ENCODE measurements at places on chromosomes 6 and 20. TPM values are rescaled to one million over a fixed set of nuclear protein-coding genes. Genes with fewer than 3 reads are reported as not detected.

Gene CYP24A1
- not detected for polyA plus RNA-seq

Gene DNPH1
- 120 TPM for polyA plus RNA-seq

Gene ARHGAP40
- polyA plus RNA-seq: 0.10 TPM

Gene CTSZ
- polyA plus RNA-seq: 387 TPM

Gene RAET1G
- polyA plus RNA-seq: 2.1 TPM

Gene SPATS1
- not detected for polyA plus RNA-seq

Gene GPX5
- polyA plus RNA-seq: not detected

Gene NR2E1
- not detected for polyA plus RNA-seq

Gene ZNF334
- 0.08 TPM for polyA plus RNA-seq

Gene GPSM3
- 19.5 TPM for polyA plus RNA-seq

Gene NANP
- 4.5 TPM for polyA plus RNA-seq

Gene GJA10
- polyA plus RNA-seq: not detected

Gene CPNE5
- 49.4 TPM for polyA plus RNA-seq

Gene BCAS4
- polyA plus RNA-seq: 1.2 TPM

Gene VAPB
- polyA plus RNA-seq: 13.1 TPM

Gene RAD21L1
- polyA plus RNA-seq: not detected

Gene NKAIN4
- 0.04 TPM for polyA plus RNA-seq

Gene POPDC3
- polyA plus RNA-seq: 1.6 TPM

Gene C6orf58
- polyA plus RNA-seq: not detected

Gene SYNCRIP
- polyA plus RNA-seq: 16.3 TPM

Gene KCNK5
- not detected for polyA plus RNA-seq

Gene SPAG4
- 12.3 TPM for polyA plus RNA-seq

Gene B3GALT4
- polyA plus RNA-seq: 5.6 TPM

Gene XKR7
- not detected for polyA plus RNA-seq

Gene TCP11
- 0.18 TPM for polyA plus RNA-seq

Gene GPLD1
- 0.03 TPM for polyA plus RNA-seq

Gene HLA-DRA
- polyA plus RNA-seq: not detected

Gene MARCKS
- 59.5 TPM for polyA plus RNA-seq

Gene ENPP1
- polyA plus RNA-seq: 0.36 TPM

Gene TNFRSF6B
- polyA plus RNA-seq: 20.6 TPM

Gene RAET1L
- not detected for polyA plus RNA-seq

Gene VSX1
- polyA plus RNA-seq: not detected

Gene OLIG3
- not detected for polyA plus RNA-seq

Gene PMEPA1
- polyA plus RNA-seq: 33.2 TPM

Gene MRAP2
- polyA plus RNA-seq: 8.6 TPM

Gene PACRG
- polyA plus RNA-seq: not detected

Gene CLPSL1
- polyA plus RNA-seq: not detected

Gene RFX6
- polyA plus RNA-seq: not detected

Gene NRN1
- polyA plus RNA-seq: 10.9 TPM

Gene TLDC2
- polyA plus RNA-seq: not detected
